ENCODE measurements at places on chromosomes 16 and 17.
A peak's percentile ranks its signal among the peaks of the same experiment; 100 is the strongest.

DNA sequence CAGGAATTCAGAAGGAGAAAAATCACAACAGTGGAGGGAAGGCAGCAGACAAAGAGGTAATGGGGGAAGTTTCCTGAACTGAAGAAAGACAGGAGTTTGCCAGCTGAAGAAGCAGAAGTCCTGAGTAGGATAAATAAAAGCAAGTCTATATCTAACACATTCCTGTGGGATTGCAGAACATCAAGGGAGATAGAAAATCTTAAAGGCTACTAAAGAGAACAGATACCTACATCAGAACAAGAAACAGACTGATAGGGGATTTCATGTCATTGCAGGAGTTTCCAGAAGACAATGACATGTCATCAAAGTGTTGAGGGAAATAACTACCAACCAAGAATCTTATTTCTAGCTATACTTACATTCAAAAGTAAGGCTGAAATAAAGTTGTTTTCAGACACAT, 21.3 kb upstream of the CRYBA1 start:
- no peak for DNase-seq

GRCh38 chr17:10798332-10798749, 5.6 kb downstream of the TMEM238L start:
- DNase-seq: no peak

GRCh38 chr16:87552772-87553573, 49.3 kb upstream of the JPH3 start:
- DNase-seq: no peak

GRCh38 chr16:58931436-58931835, 197.3 kb upstream of the GOT2 start:
- no peak for DNase-seq

- DNase-seq: no peak
Measured at GRCh38 chr16:21990381-21990944, 10.5 kb downstream of the PDZD9 start.

DNA sequence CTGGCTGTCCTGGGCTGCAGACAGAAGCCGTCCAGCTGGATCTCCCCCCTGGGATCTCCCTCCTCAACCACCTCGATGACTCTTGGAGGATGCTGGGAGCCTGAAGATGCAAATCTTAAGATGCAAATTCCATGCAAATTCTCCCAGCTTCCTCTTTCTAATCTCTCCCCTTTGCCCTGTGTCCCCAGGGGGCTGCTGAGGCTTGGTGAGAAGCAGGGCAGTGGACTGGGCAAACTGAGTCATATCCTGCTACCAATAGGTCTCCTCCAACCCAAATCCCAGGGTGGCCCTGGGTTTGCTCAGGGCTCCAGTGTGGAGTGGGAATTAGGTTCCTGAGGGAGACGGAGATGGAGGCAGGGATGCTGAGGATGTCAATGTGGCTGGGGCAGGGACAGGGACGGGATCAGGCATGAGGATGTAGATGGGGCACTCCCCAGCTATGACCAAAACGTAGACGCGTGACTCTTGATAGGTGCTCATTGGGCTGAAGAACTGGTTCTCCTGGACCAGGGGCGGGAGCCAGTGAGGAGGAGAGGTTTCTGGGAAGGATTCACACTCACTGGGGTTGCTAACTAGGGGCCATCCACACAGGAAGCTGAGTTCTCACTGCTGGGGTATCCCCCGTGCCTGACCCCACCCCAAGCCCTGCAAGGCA, 3.6 kb upstream of the ALOX12B start:
- DNase-seq: no peak

- no peak for DNase-seq
Measured at GRCh38 chr17:28796062-28796461, 46.5 kb downstream of the FAM222B start.

DNA sequence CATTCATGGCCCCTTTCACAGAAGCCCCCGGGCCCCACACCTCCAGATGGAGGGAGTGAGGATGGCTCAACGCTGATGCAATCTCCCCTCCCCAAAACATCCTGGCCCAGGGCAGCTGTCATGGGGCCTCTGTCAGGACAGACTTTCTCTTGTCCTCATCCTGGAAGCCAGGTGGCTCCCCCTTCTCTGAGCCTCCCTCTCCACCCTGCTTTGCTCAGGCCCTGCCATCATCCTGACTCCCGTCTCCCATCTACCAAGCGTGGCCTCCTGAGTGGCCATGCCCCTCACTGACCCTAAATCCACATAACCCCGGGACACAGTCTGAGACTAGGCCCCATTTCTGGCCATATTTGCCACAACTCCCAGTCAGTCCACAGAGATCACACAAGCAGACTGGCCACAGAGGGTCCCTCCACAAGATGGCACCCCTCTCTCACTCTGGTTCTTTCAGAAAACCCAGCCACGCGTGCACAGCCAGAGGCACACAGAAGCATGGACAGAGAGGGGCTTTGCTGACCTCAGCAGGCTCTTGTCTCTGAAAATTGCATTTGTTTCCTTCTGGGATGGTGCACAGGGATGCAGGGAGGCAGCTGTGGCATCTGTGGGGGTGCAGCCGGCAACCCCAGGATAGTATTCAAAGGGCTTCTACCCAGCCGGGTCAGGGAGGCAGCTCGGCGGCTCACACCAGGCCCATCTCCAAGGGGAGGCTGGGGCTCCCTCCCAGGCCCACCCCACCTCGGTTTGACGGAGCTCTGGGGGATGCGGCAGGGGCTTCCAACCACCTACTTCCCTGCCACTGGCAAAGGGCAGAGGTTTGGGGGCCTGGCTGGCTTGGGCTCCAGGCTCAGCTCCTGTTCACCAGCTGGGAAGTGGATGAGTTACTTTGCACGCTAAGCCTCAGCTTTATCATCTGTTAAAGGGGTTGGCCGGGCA, 16.9 kb downstream of the DOC2B start:
- DNase-seq: peak; percentile 14

GRCh38 chr16:23320693-23321092, 18.6 kb downstream of the SCNN1B start:
- DNase-seq: no peak

GRCh38 chr16:74800216-74800871, 25.7 kb upstream of the FA2H start:
- DNase-seq: no peak

DNA sequence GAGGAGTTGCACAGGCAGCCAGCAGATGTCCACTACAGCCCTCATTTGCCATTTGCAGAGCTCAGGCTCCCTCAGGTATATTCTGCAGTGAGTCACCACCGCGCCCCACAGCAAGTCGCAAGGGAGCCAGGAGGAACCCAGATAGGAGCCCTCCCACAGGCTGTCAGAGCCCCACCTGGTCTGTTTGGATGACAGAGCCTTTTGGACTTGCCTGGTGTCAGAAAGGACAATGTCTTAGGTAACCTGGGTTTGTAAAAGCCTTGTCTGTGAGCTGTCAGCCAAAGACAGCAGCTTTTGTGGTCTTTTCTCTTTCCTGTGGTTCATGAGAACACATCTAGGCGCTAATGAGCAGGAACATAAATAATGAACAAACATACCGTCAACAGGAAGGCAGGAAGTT, 70.9 kb downstream of the GNAO1 start:
- DNase-seq: no peak

GRCh38 chr17:6052926-6053325, 17.3 kb upstream of the WSCD1 start:
- DNase-seq: no peak

GRCh38 chr17:55764610-55765009, 13.8 kb downstream of the PCTP start:
- no peak for DNase-seq

- no peak for DNase-seq
Measured at GRCh38 chr16:57700781-57701551, 6.4 kb downstream of the DRC7 start.

DNA sequence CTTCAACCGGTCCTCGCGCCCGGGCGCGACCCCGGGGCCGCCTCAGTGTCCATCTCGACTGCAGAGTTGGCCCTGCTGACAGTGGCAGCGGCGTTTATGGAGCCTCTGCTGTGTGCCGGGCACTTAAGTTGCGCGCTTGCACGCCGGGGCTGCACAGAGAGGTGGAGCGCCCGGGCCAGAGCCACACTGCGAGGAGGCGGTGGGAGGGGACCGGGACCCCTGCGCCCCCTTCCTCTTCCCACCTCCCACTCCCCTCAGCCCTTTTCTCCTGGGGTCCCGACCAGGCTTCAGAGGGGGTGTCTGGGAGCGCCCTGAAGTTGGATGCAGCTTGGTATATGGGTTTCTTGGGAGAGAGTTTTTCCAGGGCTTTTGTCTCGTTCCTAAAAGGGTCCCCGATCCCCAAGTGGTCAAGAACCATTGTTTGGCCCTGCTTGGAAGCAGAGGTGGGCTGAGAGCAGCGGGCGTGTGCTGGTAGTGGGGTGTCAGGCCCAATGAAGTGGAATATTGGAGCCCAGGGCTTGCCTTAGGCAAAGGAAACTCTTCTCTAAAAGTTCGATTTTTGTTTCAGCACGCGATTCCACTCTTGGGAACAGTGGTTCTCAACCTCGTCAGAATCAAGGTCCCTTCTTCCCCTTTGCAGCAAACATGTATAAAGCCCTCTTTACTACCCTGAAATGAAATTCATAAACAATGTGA, 605 bp downstream of the MRTFB start:
- DNase-seq: peak; percentile 2

DNA sequence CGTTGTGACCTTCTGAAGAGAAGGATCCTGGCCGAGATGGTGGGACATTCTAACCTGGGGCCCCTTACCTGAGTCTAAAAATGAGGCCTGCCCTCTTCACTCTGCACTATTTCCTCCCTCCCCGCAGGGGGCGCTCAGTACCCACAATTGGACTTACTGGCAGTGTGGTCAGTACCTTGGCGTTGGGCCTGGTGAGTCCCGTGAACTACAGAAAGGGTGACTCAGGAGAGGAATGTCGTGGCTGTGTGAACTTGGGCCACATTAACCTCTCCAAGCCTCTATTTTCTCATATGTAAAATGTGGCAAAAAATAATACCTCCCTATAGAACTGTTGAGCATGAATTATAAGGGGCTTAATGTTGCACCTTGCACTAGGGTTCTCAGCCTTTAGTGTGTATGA, 3.9 kb downstream of the RSAD1 start:
- peak; percentile 80 for DNase-seq

DNA sequence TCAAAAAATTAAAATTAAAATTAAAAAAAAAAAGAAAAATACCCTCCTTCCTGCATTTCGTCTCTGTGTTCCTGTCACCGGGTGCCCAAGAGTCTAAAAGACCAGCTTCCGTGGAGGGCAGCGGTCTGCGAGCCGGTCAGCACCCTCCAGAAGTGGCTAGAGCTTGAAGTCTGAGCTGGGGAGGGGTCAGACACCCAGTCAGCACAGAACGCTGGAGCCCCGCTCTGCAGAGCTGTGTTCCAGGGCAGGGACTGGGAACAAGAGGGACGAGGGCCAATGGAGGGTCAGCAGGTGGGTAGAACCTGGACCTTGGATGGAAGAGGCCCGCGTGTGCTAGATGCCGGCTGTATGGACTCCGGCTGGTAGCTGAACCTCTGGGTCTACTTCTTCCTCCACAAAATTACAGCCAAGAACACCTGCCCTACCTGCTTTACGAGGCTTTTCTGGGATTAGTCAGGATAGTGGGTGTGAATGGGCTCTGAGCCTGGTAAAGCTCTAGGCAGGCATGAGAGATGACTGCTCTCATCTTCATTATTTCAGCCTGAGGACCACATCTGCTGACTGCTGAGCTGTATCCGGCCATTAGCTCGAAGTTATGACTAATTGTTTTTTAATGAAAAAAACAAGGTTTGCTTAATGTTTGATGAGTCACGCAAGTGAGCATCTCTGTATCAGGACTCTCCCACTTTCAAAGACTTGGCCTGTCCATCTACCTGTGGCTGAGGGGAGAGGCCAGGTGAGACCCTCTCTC, 5.9 kb downstream of the TRPV1 start:
- no peak for DNase-seq

DNA sequence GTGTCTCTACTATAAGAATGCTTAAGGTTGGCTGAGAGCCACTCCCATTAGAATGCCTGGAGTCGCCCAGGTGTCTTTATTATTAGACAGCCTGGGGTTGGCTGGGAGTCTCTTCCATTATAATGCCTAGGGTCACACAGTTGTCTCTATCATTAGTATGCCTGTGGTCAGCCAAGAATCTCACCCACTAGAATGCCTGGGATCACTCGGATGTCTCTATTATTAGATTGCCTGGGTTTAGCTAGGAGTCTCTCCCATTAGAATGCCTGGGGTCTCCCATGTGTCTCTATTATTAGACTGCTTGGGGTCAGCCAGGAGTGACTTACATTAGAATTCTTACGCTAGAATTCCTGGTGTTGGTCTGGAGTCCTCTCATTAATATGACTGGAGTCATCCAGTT, 2255.3 kb downstream of the TP53TG3F start:
- DNase-seq: no peak

DNA sequence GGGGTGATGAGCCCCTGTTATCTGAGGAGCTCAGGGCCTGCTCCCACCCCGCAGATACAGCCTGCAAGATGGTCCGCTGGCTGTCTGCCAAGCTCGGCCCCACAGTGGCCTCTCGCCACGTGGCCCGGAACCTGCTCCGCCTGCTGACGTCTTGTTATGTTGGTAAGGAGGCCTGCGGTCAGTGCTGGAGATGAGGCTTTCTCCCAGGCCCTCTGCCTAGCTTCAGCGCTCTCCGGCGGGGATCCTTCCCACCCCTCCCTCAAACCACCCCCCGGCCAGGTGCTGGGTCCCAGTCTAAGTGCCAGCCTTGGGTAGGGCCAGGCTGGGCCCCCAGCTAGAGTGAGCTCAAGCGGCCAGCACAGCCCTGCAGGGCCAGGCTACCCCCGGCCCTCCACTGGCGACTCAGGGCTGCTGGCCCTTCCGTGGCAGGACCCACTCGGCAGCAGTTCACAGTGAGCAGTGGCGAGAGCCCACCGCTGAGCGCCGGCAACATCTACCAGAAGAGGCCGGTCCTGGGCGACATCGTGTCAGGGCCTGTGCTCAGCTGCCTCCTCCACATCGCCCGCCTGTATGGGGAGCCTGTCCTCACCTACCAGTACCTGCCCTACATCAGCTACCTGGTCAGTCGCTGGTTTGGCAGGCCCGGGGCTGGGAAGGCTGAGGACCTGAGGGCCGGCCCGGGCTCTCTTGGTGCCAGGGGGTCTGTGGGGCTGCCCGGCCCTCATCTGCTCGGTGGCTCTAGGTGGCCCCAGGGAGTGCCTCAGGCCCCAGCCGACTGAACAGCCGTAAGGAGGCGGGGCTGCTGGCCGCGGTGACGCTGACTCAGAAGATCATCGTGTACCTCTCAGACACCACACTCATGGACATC, 6.1 kb downstream of the WDR81 start:
- DNase-seq: peak; percentile 73

GRCh38 chr17:9865586-9865985, 39.5 kb downstream of the RCVRN start:
- no peak for DNase-seq

GRCh38 chr17:12040478-12040877, 19.8 kb downstream of the MAP2K4 start:
- DNase-seq: no peak

- no peak for DNase-seq
Measured at GRCh38 chr16:30656974-30657865, 1.0 kb upstream of the FBRS start.

DNA sequence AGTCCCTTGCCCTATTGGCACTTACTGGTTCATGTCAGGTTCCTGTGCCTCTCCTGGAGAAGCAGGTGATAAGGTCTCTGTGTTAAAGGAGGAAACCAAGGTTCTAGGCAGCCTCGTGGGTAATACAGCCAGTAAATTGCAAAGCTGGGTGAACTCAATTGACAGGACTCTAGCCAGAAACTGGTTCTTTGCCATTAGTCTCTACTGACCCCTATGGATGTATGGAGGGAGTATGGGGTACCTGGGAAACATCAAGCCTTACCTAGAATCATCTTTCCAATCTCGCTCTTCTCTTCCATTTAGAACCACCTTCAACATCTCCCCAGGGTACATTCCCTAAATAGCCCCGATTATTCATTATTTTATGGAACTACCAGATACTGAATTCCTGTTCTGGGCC, 169.3 kb downstream of the CDH13 start:
- no peak for DNase-seq
